Mesenchymal stem cell (in vitro differentiated cells and primary cell): ENCODE measurements at places on chromosomes 3 and 15.

DNA sequence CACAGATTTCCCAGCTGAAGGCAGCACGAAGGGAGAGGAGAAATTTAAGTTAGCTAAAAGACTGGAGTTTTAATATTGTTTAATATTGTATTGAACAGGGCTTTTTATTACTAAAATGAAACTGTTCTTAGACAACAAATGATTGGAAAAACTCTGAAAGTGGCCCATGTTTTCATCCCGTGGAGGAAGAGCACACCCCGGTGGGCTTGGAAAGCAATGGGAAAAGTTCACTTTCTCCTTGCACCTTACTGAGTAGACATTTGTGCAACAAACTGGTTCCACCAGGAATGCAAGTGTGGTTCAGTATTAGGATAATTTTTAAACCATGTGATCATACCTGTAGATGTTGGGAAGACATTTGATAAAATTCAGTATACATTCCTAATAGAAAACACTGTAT is 8.2 kb upstream of the ESYT3 start:
- peak; percentile 39 for DNase-seq

DNA sequence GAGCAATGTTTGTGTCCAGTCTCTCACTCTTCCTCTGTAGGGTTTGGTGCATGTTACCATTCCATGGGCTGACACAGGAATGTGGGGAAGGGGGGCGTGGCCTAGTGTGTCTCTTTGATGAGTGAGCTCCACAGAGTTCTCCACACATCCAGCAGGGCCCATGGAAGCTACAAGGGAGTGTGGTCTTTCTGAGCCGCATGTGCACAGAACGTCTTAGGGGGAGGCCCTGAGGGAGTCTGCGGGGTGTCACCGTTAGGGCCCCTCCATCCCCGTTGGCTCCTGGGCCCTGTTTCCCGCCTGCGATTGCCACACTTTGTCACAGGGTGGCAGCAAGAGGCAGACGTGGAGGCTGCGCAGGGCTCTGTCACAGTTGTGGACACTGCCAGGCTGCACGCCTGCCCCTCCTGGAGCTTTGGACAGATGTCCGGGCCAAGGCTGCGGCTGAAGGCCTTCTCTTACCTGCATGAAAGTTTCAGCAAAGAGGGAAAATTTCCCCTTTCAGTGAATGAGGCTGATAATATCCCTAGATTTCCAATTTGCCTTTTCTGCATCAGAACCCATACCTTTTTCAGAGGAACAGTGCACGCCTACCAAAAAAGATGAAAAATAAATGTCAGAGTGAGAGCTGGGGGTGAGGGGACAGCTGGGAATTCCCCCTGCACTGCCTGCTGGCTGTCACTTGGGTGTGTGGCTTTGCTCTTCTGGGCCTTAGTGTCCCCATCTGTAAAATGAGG is 24.3 kb downstream of the CACNA2D3 start:
- no peak for DNase-seq

DNA sequence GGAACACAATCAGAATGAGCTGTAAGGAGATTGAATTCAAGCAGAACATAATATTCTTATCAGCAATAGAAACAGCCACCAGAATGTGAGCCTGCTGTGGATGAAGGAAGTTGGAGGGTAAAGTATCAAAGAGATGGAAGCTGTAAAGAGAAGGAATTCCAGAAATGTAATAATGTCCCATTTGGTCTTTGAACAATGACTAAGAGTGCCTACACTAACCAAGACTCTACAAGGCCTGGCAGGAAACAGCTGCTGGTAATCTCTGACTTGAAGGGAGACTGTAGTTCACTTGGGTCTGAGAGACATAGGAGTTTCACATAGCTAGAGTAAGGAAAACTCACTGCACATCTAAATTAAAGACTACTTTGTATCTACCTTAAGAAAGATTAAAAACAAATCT is 1176.0 kb upstream of the ALCAM start:
- DNase-seq, result no peak

GRCh38 chr3:99681512-99681911 is 43.1 kb downstream of the COL8A1 start:
- DNase-seq, result no peak

DNA sequence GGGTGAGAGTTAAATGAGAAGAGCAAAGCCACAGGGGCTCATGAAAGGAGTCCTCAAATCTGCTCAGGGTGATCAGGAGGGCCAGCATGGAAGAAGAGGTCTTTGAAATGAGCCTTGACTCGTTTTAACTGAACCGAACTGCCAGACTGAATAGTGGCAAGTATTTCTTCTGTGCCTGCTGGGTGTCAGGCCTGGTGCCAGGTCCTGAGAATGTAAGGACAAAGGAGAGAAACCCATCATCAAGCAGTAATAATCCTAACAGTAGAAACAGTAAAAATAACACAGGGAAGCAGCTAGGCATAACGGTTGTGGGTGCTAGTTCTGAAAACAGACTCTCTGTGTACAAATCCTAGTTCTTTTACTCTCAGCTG is 40.4 kb upstream of the SMAD3 start:
- DNase-seq, result peak; percentile 40

DNA sequence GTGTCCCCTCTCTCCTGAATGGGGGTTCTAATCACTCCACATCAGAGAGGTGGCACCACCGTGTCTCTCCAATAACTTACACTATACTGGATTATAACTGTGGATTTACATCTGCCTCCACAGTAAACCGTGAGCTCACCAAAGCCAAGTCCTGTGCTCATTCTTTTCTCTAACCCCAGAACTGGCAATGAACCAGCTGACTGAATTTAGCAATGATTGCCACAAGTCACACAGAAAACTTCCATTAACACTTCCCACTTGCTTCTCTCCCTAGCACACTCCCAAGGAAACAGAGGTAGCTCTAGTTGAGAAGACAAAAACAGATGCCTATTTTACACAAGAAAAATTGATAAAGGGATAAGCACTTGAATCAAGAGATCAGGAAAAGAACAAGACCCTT is 361.3 kb downstream of the ULK4 start:
- DNase-seq, result no peak

GRCh38 chr15:73573572-73573971 is 59.6 kb downstream of the NPTN start:
- DNase-seq, result peak; percentile 60

DNA sequence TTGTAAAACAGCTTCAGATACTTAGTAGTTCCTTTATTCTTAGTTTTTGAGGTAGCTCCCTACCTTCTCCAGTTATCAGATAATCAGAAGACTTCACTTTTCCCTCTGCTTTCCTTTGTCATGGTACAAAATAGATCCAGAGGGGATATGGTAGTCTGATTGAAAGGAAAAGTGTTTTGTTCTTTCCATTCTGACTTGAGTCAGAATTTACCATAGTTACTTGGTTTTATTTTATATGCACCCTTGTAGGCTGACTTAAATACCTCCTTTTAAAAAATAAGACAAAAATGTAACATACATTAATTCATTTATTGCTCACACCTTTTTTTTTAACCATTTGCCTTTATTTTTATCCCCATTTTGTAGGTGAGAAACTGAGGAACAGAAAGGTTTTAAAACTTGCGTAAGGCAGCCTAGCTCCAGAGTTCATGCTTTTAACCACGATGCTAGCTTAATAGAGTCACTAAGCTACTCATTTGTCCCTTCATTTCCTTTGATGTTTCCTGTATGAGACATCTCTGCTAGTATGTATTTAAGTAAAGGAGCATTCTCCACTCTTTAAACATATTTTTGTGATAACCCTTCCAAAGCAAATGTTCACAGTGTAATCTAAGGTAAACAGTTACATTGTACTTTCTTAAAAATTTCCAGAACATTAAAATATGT is 187.5 kb downstream of the KLHL25 start:
- DNase-seq, result peak; percentile 56

DNA sequence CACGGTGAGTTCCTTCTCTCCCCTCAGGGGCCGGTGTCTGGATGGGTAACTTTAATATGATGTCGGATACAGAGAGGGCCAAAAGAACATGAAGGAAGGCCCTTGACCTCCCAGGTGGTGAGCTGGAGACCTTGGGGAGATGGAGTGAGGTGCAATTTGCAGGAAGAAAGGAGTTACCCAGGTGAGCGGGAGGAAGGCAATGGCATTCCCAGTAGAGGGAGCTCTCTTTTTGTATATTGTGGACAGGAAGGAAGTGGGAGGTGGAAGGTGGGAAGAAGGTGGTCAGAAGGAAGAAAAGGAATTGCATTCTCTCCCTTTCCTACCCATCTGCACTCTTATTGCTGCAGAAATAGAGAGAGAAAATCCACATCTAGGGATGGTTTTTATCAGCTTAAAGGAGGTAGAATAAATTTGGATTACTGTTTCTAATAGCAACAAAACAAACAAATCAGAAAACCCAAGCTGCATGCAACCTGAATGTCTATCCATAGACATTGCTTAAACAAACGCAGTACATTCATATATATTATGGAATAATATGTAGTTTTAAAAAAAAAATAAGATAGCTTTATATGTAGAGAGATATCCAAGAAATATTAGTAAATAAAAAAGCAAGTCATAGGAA is 169.0 kb upstream of the TSC22D2 start:
- no peak for DNase-seq

DNA sequence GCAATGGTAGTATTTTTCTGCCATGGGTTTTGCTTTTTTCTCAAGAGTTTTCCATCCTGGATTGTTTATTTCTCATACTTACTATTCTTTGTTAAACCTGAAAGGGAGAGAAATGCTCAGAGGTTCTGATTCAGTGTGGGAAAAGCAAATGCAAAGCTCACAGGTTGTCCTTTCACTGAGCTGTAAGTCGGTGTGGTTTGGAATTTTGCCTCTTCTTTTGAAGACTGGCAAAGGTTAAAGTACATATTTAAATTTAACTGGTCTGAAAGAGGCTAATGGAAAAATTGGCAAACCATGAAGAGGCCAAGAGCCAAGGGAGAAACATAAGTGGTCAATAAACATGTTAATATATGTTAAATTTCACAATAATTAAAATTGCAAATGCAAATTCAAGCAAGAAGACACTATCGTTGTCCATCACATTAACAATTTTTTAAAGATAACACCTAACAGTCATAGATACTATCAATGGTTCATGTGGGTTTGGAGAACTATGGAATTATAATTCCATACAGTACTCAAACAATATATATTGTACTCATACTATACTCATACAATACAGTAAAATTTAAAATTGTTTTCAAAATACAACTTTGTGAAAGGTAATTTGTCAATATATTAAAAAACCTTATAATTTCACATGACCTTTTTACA is 246.8 kb upstream of the STT3B start:
- no peak for DNase-seq

GRCh38 chr15:53976844-53977392 is 1.3 kb upstream of the UNC13C start:
- DNase-seq, result no peak

DNA sequence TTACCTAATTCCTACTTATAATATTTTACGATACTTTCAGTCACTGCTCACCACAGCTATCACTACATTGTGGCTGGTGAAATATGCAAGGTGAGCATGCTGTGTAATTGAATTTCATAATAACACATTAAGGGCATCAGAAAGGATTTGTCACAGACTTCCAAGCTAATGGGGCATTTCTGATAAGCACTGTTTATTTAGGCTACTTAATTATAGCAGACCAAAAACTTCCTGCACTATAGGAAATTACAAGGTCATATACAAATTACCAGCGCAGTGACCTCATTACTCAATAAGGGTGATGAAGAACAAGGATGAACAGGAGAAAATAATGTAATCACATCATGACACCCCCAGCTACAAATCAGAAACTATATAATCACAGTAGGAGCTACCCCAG is 88.6 kb upstream of the FAM3D start:
- DNase-seq, result no peak

GRCh38 chr3:71372911-71373637 is 210.5 kb downstream of the FOXP1 start:
- no peak for DNase-seq

- peak; percentile 78 for DNase-seq
Measured at GRCh38 chr3:155233213-155233612, 60.3 kb downstream of the STRIT1 start.

DNA sequence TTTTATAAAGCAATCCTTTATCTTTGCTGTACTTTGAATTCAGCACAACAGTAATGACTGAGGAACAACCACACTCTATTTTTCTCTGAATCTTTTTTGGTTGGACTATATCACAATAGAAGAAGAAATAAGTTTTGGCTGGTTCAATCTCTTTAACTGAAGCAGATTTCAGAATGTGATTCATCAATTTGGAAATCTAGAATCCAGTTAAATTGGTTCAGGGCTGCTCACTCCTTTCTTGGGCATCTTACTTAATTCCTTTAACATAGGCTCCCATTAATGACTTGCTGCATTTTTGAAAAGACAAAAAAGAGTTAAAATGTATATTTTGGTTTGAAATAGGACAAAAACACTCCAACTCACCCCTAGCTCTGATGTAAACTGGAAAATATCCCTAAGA is 688.3 kb upstream of the NECTIN3 start:
- DNase-seq, result no peak

DNA sequence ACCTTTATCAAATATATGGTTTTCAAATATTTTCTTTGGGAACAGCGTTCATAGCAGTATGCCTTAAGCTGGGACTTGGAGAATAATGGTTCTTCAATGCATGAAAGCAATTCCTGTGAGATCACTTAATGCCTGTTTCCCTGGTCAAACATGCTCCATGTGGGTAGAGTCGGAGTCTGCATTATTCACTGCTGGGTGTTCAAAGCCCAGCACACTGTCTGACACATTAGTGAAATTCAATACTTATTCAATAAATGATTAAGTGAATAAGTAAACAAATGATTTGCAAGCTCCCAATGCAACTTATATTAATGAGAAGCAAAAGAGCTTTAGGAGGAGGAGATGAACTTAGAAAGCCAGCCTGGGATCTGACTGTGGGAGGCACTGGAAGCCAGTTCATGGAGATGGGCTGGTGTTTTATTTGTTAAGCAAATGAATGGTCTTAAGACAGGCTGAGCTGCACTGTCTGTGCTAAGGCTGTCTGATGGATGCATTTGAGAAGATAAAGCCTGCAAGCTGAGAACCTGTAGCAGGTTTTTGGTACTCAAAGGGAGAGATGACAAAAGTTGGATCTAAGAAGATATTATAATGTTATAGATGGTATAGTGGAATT is 490.8 kb downstream of the MCTP2 start:
- no peak for DNase-seq

DNA sequence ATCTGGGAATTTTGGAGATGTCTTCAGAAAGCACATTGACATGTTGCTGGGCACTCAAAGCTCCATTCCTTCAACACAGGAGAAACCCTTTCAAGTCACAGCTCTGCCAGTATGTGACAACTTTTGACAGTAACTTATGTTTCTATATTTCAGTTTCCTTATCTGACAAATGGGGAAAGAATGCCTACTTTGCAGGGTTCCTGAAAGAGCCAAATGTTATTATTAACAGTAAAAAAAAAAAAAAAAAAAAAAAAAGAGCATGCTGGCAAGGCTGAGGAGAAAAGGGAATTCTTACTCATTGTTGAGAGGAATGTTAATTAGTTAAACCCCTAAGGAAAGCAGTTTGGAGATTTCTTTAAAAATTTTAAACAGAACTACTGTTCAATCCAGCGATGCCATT is 272.5 kb upstream of the TGFBR2 start:
- no peak for DNase-seq

- DNase-seq, result no peak
Measured at GRCh38 chr3:126373682-126374601, 16.7 kb upstream of the KLF15 start.
